Hepatocyte (in vitro differentiated cells): ENCODE measurements at places on chromosomes 13 and 19. TPM values are rescaled to one million over a fixed set of nuclear protein-coding genes. Genes with fewer than 3 reads are reported as not detected.

The MBD3L2 gene
- total RNA-seq, result not detected in 2 replicates

DNA sequence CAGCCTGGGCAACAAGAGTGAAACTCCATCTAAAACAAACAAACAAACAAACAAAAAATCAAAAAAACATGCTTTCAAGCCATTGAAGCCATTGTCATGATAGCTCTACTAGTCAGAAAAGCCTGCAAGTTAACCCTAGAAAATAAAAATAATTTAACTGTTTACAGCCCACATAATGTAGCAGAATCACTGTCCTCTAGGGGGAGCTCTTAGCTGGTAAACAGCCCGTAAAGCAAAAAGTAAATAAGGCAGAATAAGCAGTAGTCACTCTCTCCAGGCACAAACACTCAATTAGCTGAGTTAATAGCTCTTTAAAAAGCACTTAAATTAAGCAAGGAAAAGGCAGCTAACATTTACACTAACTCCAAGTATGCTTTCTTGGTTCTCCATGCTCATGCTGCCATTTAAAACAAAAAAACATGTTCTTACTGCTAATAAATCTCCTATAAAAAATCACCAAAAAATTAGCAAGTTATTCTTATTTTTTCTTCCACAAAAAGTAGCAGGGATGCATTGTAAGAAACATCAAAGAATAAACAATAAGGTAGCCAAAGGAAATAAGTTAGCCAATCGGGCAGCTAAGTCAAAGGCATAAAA is 11.3 kb downstream of the LILRB4 start:
- DNase-seq, result no peak

DNA sequence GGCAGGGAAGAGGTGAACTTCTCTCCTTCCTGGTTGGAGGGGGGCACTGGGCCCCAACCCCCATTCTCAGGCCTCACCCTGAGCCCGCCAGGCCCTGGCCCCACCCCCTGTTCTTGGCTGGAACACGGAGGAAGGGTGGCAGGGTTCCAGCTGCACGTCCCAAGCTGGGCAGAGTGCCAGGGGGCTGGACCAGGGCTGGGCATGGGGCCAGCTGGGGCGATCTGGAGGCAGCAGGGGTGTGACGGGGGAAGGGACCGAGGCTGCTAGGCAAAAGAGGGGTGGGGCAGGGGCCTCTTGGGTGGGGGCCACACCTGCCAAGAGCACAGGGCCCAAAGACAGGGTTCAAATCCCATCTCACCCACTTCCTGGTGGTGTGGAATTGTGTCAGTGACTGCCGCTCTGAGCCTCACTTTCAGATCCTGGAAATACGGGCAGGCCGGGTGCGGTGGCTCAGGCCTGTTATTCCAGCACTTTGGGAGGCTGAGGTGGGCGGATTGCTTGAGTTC is 2.2 kb downstream of the HIF3A start:
- peak; percentile 98 for DNase-seq

DNA sequence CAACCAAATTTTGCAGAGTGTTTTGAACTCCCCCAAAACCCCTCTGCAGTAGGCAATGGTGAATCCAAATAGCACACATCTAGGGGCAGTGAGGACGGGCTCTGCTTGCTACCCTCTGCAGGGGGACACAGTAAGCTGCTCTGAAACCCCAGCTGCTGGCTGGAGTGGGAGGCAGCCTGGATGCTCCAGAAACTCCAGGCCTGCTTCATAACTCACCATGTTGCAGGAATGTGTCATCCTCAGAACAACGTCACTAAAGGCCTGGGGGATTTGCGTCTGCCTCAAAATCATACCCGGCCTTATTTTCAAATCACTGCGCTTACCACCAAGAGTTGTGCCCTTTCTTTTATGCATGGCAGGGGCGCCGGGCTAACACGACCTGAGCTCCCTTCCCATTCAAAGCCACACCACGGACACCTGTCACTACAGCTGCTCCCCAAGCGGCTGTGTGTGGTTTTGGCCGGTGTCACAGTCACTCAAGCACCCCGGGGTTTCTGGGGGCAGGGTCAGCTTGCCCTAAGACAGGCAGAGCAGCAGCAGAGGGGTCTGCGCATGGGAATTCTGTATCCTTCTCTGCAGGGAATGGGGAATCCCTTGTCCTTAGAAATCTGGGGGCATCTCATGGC is 93.9 kb downstream of the TSHZ3 start:
- DNase-seq, result no peak

DNA sequence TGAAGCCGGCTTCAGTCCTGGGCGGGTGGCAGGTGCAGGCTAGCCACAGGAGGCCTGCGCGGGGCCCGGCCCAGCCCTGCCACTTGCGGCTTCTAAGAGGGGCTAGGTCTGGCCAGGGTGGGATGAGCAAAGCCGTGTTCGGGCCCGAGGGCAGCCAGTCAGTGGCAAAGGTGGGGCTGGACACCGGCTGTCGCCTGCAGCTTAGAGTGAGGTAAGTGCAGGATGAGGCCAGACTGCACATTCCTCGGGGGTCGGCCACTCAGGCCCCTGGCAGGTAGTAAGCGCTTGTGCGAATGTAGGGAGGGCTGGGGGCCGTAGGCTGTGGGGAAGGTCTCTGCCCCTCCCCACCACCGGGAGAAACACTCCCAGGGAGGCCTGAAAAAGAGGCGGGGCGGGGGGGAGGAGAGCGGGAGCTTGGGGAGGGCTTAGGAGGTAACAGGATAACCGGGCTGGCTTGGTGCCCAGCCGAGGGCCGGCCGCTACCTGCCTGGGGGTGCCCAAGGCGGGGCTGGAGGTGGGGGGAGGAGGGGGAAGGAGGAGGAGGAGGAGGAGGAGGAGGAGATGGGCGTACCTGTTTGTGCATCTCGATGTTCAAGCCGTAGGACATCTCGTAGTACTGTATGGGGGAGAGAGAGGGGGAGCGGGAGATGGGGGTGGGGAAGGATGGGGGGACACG is 6.4 kb downstream of the TLE5 start:
- peak; percentile 63 for DNase-seq
